SHP77 (cell line): ENCODE measurements at places on chromosomes 3 and 15.

DNA sequence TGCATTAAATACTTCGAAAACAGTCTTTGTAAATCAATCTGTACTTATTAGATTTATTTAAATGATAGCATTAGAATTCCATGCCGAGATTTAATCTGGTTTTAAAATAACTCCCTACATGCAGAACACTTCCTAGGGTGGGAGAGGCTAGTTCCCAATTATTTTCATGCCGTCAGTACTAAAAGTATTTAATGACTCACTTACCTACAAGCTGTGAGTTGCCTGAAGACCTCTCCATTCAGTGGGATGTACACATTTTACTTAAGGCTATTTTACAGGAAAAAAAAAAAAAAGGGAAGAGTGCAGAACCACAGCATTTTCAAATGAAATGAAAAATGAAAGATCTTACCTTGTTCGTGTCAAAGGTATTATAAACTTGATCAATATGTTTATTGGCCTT is 469 bp downstream of the GUCA1C start:
- no peak for DNase-seq

DNA sequence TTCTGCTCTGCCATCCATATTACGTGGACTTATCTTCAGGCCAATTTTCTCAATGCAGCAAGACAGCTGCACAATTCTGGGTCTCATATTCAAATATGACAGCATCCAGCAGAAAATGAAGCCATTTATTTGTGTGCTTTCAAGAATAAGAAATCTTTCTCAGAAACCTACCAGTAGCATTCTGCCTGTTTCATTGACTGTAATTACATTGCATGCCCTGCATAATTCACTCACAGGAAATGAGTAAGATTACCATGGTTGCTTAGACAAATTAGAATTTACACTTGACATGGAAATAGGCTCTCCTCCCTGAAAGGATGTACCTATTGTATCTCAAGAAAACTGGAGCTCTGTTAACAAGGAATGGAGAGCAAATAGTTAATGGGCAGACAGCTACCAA is 346.6 kb upstream of the DCBLD2 start:
- no peak for DNase-seq

GRCh38 chr3:25618028-25618427 is 46.7 kb downstream of the TOP2B start:
- no peak for DNase-seq

- no peak for DNase-seq
These were observed 189.4 kb upstream of the CD96 start for GRCh38 chr3:111352585-111352984.

DNA sequence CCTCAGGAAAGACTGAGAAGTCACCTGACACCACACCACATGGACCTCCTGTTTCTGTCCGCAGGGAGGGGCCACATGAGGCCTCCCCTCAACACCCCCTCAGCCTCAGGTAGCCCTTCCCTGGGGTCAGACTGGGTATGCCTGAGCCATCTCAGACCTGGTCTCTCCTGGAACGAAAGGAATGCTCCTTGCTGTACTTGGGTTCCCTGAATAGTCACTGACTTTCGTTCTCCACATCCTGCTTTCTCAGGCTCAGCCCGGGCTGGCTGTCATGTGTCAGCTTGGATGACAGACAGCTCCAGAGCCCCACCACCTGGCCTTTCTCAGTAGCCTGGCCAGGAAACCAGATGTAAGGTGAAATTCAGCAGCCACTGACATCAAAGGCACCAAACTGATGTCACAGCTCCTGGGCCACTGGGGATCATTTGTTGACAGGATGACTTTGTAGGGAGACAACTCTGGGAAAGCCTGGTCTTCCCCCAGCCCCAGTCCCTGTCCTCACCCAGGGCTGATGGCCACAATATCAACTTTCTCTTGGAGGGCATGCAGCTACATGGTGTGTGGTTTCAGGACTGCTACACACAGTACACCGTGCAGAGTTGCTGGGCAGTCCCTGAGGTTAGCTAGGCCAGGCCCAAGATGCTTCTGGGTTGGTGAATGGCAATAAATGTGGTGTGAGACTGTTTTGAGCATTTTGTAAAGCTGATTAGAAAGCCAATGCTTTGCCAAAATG is 141.4 kb upstream of the MRPS22 start:
- DNase-seq, result peak; percentile 26

DNA sequence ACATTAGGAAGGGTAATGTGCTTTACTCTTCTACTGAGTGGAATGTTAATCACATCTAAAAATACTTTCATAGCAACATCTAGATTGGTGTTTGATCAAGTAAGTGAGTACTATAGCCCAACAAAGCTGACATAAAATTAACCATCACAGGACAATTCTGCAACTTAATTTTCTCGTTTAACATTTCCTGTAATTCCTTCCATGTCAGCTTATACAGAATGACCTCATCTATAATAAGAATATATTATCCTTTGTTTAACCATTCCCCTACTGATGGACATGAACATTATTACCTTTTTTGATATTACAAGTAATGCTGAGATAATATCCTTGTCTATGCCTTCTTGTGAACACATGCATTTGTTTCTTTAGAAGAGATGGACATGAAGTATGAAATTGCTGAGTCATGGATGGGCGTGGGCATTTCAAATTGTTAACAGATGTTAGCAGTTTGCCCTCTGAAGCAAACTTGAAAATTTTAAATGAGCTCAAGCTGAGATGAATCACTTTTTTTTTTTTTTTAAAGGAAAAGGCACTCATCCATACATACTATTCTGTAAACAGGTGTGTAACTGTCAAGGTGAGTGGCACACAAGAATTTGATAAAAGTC is 85.1 kb downstream of the OXNAD1 start:
- DNase-seq, result no peak

DNA sequence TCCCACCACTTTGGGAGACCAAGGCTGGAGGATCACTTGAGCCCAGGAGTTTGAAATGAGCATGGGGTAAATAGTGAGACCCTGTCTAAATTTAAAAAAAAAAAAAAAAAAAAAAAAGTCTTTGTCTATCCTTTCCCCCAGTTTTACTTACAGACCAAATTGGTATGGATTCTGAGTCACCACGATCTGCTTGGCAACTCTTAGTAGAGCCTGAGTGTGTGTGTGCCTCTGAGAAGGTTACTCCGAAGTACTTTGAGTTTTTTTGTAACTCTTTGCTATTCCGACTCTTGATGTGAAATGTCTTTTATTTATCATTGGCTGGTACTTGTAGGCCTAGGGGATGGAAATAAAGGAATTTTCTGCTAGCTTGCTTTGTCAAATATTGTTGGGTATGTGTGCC is 63.3 kb downstream of the RBM6 start:
- no peak for DNase-seq

DNA sequence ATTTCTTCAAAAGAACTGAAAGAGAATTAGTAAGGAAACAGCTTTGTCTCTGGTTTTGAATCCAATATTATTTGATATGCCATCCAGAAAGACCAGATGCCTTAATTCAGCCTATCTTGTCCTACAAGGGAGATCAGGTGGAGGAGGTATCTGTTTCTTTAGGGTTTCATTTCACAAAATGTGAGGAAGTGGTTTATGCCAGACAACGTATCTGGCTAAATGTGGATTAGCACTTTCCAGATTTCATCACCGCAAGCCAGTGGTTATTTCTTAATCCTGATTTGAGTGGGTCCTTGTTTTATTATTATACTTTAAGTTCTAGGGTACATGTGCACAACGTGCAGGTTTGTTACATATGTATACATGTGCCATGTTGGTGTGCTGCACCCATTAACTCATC is 271.1 kb downstream of the EBLN2 start:
- DNase-seq, result no peak

DNA sequence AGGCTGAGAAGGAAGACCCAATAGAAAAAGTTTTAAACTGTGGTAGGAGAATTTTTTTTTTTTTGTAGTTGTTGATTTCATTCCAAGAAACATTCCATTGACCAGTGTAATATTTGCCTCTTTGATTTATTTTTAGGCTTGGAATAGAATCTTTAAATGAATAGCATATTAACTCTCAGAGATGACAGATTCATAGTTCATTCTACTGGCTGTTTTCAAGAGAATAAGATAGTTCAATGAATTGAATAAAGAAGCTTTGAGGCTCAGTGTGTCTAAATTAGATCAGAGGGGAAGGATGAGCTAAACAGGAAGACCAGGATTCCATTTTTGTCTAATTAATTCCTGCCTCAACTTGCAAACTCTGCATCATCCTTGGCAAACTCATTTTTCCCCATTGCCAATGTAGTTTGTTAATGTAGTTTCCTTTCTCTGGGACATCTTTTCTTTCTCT is 98.4 kb downstream of the NAALADL2 start:
- no peak for DNase-seq

GRCh38 chr15:29913528-29914135 is 91.4 kb upstream of the TJP1 start:
- DNase-seq, result no peak

DNA sequence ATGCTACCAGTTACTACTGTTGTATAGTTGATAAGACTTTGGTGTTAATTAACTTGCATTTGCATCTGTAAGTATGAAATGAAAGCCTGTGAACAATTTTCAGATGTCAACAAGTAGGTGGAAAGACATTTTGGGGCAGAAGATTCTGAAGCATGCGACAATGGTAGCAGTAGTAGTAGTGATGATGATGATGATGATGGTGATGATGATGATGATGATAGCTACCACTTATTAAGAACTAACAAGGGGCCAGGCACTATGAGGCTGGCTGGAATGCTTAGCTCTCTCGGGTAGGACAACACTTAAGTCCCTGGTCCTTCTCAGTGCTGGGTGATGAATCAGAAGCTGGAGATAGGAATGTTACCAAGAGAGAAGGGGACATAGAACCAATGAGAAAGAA is 333.4 kb upstream of the IL12A start:
- no peak for DNase-seq
